NB4 (cell line): ENCODE measurements at places on chromosomes 13 and 19.

DNA sequence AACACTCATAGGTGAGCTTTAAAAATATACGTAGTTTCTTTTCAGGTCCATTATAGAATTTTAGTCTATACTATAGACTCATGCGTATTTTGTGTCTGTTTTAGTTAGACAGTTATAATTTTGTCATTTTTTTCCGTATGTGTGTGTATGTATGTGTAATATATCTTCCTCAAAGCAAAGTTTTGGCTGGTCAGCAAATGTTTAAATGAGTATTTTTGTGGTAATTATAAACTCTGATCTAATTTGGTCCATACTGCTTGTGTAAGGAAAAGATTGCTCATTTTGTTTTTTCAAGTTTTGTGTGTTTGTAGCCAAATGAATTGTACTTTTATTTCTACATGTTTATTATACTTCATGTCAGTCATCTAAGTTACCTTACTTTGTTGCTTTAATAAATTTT is 20.5 kb downstream of the KCTD4 start:
- no peak for DNase-seq

DNA sequence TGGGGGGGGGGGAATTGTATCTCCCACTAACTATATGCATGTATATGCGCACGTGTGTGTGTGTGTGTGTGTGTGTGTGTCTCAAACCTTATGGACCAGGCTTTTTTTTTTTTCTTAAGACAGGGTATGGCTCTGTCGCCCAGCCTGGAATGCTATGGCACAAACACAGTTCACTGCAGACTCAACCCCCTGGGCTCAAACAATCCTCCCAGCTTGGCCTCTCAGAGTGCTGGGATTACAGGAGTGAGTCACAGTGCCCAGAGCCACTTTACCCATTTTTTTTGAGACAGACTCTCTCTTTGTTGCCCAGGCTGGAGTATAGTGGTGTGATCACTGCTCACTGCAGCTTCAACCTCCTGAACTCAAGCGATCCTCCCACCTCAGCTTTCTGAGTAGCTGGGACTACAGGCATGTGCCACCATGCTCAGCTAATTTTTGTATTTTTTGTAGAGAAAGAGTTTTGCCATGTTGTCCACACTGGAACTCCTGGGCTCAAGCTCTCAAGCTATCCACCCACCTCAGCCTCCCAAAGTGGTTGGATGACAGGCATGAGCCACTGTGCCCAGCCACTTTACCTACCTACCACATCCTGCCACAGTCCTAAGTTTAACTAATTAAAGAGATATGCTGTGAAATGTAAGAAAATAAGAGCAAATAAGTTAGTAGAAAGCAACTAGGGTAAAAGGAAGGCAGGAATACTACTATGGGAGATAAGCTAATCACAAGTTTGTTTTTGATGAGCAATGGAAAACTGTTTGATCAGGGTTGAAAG is 2.4 kb downstream of the ZMYM5 start:
- DNase-seq, result peak; percentile 43

DNA sequence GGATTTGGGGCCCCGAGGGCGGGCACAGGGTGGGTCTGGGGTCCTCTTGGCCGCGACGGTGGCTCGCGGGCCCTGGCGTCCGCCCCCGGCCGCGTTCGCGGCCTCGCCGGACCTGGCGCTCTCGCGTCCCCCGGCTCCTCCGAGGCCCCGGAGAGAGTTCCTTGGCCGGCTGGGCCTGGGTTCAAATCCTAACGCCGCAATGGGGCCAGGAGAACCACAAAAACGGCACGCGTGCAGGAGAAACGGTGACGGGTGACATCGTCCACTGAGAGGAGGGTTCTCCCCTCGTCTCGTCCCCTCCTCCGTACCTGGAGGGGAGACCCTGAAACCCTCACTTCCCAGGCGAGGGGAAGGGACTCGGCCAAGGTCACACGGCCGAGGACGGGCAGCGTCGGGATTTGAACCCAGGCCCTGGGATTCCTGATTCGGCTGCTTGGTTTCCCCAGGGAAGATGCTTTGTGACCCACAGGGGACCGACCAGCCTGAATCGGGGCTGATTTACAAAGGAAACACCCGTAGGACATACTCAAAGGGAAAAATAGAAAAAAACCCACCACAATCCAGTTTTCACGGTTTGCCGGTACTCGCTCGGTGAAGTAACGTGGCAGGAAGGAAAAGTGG is 624 bp downstream of the SAFB start:
- peak; percentile 20 for DNase-seq

DNA sequence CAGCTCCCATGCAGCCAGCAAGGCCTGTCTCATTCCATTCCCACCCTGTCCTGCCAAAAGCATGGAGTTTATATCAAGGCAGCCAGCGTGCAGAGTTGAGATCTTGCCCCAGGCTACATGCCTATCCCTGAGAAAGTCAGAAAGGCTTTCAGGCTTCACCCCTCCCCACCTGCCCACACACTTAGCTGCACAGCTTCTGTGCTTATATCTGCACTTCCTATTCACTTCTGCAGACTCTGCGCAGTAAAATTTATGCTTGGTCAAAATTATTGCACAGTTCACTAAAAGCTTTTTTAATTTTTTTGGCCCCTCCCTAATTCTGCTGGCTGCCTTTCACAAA is 12.5 kb upstream of the ZNF675 start:
- DNase-seq, result no peak
